Adrenal gland (tissue), 19 donors: ENCODE measurements at places on chromosomes 3 and 15. TPM values are rescaled to one million over a fixed set of nuclear protein-coding genes. Genes with fewer than 3 reads are reported as not detected.

DNA sequence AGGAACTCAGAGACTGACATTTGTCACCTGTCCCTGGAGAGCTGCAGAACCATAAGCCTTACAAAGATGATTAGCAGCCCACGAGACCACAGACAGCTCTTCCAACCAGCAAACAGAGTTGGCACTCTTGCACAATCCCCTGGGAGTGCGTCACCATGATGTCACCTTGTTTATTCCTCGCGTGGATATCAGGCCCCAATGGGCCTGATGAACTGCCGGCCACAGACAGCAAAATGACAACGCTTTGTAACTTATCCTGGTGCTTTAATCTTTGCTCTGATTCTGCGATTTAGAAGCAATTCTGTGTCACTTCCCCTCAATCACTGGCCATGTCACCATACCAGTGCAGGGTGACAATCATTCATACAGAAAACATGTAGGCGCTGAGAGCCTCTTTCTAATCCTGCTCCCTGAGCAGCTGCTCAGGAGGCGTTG lies 89.2 kb downstream of the TAMM41 start:
- DNase-seq, result no peak

DNA sequence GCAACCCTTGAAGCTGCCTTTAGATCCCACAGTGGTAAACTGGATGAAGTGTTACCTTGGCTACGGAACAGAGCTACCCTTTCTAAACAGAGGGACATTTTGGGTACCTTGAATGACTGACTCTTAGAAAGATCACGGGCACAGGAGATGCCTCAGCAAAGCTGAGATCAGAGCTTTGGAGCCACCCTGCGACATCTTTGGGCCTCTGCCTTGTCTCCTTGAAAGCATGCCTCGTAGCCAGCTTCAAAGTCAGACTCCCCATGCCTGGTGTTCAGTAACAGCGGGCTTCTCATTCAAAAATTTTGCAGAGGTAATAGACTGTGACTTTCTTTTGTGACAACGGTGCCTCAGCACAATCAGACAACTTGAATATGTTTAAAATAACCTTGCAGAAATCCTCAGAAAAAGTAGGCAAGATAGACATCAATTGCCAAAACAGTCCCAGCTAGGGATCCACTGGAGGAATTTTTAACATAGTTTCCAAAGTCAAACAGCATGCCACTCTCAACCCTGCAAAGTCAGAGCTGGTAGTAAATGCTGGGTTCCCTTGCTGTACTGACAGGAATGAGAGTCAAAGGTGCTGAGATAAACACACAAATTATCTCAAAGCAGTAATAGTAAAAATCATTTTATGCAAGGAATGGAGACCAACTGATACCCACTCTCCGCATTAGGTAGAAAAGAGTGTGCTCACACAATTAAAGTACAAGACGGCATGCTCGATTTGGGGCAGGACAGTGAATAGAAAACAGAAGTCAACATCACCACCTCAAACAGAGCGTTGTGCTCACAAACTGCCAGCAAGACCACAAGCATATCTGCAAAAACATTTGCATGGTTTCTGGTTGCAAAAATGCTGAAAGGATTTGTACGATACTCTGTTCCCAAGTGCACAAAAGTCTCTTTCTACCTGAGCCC lies 82.1 kb downstream of the MYO1E start:
- DNase-seq, result no peak

GRCh38 chr3:64164349-64164748 lies 60.9 kb downstream of the PRICKLE2 start:
- no peak for DNase-seq

UBA7 gene
- total RNA-seq, result 47.4 TPM

GRCh38 chr3:19074257-19074900 lies 73.9 kb upstream of the KCNH8 start:
- no peak for DNase-seq

DNA sequence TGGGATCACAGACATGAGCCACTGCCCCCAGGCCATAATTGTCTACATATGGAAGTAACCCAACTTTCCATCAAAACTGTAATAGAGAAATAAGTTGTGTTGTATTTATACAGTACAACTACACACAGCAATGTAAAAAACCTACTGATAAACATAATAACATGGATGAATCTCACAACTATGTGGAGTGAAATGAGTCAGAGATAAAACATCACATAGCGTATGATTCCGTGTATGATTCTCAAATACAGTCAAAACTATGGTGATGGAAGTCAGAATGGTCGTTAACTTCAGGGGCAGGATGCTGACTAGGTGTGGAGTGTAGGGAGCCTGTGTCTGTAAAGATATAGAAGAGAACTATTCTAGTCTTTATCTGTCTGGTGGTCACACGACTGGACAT lies 332.7 kb upstream of the SLCO3A1 start:
- DNase-seq, result no peak

MASP1 gene
- 11.0 TPM for total RNA-seq
